ENCODE measurements at places on chromosomes 1 and 21.
A peak's percentile ranks its signal among the peaks of the same experiment; 100 is the strongest.

GRCh38 chr1:203046984-203047630 lies 20.8 kb downstream of the PPFIA4 start:
- no peak for DNase-seq

- peak; percentile 95 for DNase-seq
These were observed 31.3 kb upstream of the JUN start for GRCh38 chr1:58815069-58815685.

DNA sequence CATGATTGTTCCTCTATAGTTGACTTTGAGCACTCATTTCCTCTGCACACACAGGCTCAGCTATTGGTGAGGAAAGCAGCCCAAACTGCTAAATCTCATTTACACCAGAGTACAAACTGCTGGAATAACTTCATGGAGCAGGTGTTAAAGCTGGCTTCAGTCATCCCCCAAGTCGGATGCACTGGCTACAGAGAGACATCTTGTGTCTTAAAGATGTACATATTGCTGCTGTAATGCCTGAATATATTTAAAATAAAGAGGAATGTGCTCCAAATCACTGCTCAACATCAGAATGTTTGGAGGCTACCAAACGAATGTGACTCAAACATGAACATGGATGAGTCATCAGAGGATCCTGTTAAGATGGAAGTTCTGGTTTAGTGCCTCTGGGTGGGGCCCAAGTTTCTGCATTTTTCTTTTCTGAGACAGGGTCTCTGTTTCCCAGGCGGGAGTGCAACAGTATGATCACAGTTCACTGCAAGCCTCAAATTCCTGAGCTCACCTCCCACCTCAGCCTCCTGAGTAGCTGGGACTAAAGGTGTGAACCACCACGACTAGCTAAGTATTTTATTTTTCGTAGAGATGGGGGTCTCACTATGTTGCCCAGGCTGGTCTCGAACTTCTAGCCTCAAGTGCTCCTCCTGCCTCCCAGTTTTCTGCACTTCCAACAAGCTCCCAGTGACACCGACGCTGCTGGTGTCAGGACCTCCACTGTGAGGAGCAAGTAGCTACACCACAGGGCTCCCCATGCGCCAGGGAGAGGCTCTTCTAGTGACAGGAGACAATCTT lies 79.0 kb upstream of the KRTAP19-8 start:
- DNase-seq: peak; percentile 81

DNA sequence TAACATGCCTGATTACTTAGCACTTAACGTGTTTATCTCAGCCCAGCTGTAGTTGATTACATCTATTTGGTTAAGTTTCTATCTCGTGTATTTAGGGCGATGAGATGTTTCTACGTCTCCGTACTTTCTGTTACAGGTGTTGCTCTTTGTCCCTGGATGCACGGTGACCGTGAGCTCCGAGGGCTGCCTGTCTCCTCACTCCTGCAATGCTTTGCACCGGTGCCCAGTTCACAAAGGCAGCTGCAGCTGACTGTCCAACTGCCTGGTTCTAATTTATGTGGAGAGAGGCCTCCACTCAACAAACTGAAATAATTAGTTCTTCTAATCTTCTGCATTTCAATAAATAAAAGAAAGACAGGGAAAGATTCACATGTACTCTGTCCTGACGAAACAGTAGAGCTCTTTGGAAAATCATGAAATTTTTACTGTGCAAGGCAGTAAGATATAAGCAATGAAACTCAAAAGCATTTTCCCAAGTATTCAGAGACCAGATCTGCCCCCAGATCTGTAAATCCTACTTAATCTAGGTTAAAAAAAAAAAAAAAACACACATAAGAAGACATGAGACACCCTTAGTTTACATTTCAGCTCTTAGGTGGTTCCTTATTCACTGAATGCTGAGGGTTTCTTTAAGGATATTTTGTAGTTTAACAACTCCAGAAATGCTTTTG lies 108.2 kb downstream of the TGFBR3 start:
- DNase-seq: no peak

DNA sequence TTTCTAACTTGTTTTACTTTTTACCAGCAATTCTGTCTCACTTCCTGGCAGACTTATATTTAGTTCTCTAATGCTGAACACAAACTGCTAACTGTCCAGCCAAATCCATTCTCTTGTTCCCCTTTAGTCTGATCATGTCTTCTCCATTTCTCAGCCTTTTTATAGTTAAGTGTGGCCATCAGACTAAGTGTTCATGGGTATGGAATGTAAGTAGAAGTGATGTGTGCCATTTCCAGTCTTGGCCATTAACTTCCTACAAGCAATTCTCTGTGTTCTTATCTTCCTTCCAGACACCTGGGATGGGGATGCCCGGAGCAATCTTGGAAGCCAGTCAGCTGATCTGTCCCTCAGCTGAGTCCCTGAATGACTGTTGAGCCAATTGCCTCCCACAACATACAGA lies 165.8 kb downstream of the ST6GALNAC3 start:
- no peak for DNase-seq

Measured in esophagus muscularis mucosa (tissue), 4 donors.